CD4-positive, alpha-beta T cell treated with Interferon alpha-2 for 1 hour (primary cell): ENCODE measurements at places on chromosomes 7 and 10.

GRCh38 chr10:43214071-43214955, 52.6 kb downstream of the RASGEF1A start:
- no peak for DNase-seq

GRCh38 chr10:4048236-4048864, 263.3 kb upstream of the KLF6 start:
- DNase-seq: no peak

DNA sequence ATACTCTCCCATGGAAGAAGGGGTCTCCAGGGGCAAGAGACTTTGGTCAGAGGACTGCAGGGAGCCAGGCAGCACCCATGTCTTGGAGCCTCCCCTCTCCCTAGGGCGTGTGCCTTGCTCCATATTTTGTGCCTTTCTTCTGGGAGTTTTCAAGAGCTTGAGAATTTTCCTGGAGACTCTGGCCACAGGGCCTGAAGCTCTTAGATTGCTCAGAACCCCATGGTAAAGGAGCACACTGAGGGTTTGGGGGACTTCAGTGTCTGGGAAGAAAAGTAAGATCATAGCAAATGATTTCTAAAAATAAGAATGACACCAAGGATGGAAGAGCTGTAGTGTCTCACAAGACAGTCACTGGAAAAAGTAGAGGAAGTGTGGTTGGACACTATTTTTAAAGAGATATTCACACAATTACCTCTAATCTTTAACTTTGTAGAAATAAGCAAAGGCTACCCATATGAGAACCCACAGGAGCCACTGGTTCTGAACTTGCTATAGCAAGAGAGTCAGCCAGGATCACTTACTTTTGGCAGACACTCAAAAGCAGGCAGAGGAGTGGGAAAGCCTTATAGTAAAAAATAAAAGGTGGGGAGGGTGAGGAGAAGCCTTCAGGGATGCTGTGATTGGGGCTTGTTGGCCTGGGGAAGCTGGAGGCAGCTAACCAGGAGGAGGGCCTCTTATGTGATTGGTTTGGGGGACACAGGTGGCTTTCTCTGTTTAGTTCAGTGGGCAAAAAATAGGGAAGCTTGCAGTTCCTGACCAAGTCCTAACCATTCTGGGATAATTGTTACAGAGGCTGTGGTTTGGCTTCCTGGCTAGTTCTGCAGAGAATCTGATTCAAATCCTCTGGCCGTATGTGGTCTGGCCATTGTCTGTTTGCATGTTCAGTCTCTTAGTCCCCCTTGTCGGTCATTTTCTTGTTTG, 5.1 kb upstream of the CSGALNACT2 start:
- DNase-seq: no peak

- no peak for DNase-seq
Measured at GRCh38 chr10:67608001-67608400, 88.0 kb downstream of the CTNNA3 start.

DNA sequence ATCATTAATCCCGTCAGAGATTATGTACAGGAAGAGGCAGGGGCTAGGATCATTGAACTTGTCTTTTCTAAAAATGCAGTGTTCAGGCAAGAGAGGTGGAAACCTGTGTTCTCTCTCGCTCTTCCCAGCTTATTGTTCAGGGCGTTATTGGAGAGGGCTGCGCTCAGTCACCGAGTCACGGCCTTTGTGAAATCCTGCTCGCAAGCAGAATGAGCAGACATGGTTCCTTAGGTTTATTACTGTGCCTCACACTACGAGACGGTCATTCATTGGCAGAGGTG, 631 bp upstream of the PRKRIP1 start:
- no peak for DNase-seq

DNA sequence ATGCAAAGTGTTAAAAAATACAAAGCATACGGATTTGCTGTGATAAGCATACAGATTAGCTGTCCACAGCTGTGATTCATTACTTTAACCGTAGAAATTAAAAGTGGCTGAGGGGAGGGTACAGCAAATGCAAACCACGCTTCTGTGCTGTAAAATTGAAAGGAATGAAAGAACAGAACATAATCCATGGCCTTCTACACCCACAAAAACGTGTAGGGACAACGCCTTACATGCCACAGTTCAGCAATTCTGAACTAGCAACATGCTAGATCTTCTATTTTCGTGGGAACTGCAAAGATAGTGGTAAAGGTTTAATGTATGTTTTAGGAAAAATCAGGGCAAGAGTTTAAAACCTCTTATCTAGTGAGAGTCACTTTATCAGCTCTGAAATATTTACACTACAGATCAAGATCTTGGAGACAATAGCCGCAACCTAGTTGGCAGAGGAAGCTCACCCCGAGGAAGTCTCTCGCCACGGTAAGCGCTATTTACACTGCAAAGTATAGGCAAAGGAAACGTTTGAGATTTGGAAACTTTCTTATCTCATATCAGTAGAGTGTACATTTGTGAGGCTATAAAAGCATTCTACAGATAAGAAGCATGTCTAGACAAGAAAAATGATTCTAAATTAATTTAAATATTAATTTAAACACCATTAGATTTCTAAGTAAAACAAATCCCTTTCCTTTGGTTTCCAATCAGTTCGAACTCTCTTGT, 193.6 kb downstream of the MLLT10 start:
- DNase-seq: no peak

DNA sequence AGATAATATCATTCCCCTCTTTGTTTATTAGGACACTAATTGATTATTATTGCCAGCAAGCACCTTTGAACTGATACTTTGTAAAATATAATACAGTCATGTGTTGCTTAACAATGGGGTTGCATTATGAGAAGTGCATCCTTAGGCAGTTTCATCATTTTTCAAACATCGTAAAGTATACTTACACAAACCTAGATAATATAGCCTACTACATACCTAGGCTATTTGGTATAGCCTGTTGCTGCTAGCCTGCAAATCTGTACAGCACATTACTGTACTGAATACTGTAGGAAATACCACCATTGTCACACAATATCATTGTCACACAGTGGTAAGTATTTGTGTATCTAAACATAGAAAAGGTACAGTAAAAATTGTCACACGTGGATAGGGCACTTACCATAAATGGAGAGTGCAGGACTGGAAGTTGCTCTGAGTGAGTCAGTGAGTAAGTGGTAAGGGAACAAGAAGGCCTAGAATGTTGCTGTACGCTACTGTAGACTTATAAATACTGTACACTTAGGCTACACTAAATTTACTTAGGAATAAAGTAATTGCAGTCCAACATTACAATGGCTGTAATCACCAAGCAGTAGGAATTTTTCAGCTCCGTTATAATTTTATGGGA, 70.7 kb downstream of the LCOR start:
- DNase-seq: no peak

DNA sequence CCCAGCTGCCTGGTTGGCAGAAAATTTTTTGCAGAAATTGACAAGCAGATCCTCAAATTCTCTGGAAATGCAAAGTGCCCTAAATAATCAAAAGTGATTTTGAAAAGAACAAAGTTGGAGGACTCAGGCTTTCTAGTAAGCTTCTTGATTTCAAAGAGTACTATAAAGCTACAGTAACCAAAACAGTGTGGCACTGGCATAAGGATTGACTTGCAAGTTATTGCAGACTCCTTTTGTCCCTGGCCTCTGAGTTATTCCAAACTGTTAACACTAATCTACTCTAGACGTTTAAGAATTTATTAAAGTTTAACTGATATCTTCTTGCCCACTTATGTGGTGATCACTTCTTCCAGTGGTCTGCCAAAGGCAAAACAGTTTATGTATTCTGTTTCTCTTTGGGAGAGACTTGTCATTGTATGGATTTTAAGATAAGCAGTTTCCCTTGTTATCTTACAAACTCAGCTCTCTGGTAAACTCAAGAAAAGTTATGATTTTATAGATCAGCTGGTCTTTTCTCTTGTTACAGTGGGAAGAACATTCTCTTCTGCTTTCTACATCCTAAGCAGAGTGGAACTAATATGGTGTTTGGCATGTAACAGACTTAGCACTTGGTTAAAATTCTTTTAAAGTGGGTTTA, 41.4 kb downstream of the LOXL4 start:
- DNase-seq: no peak

GRCh38 chr7:94907026-94907810, at the start of gene PPP1R9A:
PPP1R9A (plus strand) TSS chr7:94907594; CDS start chr7:94910114, 2,520 bp downstream.
- no peak for DNase-seq

DNA sequence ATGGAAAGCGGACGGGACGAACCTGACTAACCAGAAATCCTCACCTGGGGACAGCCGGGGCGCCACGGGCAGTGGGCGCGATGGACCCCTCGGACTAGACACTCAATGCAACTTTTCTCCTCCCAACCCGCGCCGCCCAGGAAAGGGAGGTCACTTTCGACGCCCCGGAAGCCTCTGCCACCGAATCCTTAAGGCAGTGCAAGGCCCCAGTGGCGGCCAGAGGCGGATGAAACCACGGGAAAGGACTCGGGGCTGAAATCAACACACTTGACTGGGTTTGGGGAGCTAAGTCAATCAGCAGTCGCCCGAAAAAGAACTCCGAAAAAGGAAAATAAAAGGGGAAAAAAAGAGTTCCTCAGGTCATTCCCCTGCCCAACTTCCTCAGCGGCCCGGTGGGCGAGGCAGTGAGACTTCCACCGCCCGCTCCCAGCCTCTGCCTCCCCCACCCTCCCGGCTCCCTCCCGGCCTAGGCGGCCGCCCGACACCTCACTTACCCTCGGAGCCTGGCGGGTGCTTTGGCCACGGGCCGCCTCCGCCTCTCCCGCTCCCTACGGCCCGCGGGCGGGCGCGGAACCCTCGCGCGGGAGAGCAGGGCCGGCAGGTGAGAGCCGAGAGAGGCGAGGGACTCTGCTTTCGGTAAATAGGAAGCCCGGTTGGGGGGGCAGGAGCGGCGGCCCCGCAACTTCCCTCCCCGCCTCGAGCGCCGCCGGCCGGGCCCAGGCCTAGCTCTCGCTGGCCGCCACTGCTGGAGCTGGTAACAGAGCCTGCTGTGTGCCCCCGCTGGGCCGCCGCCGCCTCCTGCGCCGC, 518 bp downstream of the WAPL start:
- peak; percentile 56 for DNase-seq

DNA sequence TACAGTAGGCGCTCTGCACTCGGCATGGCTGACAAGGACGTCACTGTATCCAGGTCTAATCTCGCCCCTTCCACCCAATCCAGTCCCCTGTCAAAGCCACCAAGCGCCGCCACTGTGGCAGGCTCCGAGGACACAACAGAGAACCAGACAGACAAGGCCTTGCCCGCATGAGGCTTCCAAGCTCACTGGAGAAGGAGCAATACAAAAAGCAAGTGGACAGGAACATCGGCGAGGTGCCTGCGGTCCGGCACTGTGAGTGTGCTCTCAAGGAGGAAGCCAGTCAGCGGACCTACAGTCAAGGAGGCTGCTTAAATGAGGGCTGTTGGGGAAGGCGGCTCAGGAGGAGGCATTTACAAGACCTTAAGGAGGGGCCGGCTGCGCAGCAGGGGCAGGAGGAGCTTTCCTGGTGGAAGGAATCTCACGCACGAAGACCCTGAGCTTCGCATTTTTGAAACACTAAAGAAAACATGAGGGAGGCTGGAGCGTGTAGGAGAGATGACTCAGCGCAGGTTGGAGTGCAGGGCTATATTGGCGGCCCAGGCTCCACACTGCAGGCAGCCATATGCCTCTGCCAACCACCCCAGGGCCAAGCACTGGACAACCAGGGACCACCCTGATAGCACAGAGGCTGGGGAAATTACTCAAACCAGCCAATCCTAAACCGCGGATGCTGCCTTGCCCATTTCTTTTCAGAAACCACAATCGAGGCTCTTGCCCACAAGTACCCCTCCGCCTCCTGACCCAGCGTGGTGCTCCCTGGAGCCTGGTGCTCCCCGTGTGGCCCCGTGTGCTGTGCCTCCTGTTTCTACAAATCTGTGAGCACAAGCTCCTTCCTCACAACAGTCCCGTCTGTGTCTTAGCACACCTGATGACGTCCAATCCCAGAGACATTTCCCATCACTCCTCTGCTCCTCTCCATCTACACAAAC, 28.9 kb downstream of the GNA12 start:
- DNase-seq: no peak

DNA sequence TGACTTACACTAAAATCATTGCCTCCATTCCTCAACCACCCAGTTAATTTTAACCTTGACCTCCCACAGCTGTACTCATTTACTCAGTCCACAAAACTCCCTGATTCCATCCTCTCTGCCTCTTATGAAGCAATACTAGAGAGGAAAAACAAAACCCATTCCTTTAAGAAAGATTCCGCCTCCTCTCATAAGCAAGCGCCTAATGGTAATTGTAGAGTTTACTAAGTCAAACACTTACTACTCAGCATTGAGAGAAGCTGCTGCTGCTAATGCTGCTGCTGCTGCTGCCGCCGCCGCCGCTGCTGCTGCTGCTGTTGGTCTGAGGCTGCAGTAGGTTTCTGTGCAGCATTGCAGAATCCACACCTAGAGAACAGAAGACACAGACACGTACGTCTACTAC, 2.1 kb upstream of the ADD3 start:
- DNase-seq: no peak

GRCh38 chr10:62759599-62760175, 44.8 kb upstream of the ADO start:
- DNase-seq: peak; percentile 18

DNA sequence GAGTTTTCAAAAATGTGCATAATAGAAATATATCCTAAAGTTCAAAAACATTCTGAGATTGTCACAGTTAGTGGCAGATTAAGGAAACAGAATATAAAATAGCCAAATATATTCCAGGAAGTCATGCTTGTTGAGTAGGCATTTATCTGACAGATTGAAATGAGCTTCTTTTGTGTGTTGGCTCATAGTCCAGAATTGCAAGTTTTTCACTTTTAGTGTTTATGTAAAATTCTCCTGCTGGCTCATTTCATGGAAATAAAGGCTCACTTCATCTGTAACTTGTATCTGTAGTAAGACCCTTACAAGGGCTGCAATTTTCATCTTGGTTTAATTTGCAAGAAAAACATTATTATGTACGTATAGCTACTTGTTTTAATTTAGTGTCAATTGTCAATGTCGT, 93.5 kb downstream of the MCU start:
- DNase-seq: no peak

DNA sequence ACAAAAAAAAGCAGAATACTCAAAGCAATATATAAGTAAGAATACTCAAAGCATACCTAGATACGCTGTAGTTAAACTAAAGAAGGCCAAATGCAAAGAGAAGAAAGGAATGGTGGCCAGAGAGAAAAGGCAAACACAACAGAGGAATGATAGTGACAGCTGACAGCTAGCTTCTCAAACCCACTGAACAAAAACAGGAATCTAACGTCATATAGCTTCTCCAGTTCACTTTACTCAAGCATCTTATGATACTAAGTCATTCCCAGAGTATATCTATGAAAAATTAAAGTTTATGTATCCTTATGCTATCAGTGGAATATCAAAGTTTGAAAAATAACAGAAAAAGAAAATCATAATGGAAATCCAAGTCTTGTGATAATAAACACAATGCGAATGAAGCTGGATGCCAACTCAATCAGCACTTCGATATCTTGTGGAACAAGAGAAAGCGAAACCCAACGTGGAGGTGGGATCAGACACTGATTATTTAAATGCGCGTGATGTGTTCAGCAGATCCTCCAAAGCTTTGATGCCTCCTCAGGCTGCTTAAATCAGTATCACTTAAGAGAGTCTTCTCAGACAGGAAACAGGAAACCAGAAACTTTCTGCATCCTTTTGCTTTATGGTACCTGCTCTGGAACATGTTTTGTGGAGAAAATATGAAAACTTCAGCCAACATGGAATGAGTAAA, 102.8 kb downstream of the PIP4K2A start:
- DNase-seq: peak; percentile 84

- DNase-seq: peak; percentile 30
Measured at GRCh38 chr10:11631890-11632587, 20.6 kb upstream of the USP6NL start.

GRCh38 chr10:128062331-128062880, 63.8 kb downstream of the MKI67 start:
- DNase-seq: no peak
